ENCODE measurements at places on chromosomes 3 and 15.

GRCh38 chr15:66251790-66252684, 1.5 kb downstream of the MEGF11 start:
- peak; percentile 39 for DNase-seq

DNA sequence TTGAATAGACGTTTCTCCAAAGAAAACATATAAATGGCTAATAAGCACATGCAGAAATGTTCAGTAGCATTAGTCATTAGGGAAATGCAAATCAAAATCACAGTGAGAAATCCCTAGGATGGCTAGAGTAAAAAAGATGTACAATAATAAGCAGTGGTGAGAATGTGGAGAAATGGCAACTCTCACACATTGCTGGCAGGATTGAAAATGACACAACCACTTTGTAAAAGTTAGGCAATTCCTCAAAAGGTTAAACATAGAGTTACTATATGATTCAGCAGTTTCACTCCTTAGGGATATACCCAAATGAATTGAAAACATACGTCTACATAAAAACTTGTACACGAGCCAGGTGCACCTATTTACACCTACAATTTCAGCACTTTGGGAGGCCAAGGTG, 108.7 kb downstream of the ITPR1 start:
- DNase-seq = no peak

GRCh38 chr3:42173307-42173706, 82.2 kb downstream of the TRAK1 start:
- DNase-seq = no peak

GRCh38 chr15:60620708-60621107, 141.8 kb upstream of the ICE2 start:
- no peak for DNase-seq

DNA sequence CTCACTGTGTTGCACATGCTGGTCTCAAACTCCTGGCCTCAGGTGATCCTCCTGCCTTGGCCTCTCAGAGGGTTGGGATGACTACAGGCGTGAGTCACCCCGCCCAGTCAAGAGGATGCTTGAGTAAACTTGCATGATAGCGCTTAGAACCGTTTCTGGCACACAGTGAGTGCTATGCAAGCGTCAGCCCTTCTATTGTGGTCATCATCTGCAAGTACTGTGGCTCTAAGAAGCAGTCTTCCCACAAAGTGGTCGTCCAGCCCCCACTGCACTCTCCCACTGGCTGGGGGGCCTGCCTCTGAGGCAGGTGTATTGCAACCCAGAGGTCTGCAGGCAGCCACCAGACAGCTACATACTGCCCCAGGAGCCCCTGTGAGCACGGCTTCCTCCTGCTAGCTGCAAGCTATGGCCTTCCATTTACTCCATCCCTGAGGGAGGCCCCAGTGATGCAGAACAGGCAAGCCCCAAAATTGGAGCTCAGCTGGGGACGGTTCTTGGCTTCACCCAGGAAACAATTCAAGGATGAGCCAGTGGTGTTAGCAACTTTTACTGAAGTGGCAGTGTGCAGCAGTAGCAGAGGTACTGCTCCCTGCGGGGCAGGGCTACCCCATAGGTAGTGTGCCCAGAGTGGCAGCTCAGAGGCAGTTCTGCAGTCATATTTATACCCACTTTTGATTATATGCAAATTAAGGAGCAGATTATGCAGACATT, 95.4 kb downstream of the LSM3 start:
- no peak for DNase-seq

DNA sequence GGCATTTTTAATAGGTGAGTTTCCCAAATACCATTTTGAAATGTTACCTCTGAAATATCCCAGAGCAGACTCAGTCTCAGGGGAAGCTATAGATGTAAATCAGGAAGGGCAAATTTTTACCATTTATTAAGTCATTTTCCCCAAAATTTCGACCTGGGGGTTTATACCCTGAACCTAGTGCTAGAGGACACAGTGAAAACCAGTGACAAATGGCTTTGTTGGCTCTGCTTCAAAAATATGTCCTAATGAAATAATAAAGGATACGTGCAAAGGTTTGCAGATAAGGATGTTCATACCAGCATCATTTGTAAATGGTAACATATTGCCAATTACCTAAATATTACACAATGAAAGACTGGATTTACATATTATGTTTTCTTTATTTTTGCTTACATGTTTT, 546.7 kb upstream of the ADAMTS9 start:
- no peak for DNase-seq

DNA sequence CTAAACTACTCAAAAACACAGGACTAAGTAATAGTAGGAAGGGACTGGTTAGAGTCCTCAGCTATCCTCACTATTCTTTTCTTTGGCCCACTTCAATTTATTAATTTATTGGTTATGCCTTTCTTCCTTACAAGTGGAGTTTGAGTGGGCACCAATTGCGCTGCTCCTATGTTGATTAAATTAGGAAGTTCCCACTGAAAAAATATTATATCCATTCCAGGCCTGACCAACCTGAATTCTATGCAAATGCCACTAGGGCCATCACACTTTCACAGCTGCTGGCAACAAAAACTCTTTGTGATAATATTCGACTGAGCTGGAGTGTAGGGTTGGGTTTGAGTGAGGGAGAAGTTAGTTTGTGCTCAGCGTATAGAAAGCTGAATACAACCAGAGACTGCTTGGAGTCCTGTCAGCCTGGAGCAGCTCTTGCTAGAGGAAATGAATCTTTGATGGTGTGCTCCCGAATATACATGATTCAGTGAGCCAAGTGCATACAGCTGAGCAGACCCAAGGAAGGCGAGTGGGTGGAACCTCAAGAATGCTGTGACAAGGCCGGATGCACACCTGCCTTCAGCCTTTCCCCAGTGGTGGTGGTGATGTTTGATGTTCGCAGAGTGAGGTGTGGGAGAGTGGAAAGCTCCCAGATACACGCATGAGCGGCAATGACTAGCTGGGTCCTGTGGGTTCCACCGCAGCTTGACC, 1.5 kb downstream of the ARHGEF3 start:
- DNase-seq = peak; percentile 16

DNA sequence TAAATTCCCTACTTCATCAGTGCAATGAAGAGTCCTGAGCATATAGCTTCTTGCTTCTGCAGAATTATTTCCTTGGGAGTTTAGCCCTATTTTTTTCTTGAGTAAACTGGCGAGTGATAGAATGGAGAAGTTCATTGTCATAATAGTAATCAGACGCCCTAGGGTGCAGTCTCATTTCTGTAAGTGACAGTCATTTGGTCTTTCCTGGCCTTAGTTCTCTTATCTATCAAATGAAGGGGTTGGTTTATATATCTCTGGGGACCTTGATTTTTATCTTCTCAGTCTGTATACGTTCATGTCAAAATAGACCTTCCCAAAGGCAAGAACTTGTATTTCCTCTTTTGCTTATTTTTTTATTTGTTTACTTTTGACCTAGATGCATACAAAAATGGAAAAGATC, 9.9 kb upstream of the ALPK3 start:
- no peak for DNase-seq

- no peak for DNase-seq
Observed at GRCh38 chr3:1661839-1662238, 436.8 kb upstream of the CNTN4 start.

- no peak for DNase-seq
Observed at GRCh38 chr15:62612183-62612733, 430.3 kb upstream of the TPM1 start.

GRCh38 chr15:70547846-70548487, 215.4 kb downstream of the UACA start:
- DNase-seq = no peak

DNA sequence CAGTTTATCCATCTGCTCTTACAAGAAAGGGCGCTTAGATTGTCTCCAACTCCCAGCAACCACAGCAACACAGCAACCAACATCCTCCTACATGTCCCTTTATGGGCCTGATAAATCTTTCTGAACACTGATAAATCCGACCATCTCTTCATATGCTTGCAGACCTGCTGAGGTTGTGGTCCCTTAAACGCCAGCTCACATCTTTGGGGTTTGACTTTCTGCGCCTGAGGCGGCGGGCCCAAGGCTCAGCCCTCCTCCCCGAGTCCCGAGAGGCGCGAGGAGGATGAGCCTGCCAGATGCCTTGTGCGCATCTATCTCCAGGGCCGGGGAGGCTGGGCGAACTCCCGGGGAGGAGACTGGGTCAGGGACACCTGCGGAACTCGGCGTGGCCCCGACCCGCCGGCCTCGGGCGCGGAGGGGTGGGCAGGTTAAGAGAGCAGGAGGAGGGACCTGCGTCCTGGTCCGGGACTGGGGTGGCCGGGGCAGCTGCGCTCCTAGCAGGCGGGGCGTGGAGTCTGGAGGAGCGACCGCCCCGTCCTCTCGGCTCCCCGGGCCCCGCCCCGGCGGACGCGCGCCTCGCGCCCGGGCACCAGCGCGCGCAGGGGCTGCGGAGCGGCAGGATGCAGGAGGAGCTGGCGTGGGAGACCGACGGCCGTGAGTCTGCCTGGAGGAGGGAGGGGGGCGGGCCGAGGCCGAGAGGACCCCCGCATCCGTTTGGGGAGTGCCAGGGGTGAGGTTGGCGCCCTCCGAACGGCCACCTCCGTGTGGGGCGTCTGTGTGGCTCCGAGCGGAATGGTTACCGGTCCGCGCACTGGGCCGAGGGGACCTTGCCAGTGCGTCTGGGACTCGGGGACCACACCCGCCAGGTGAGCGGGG, at the start of gene ANKDD1A:
ANKDD1A (plus strand) TSS at position 592 of the 876 bp plus-strand sequence; CDS start at position 621, 29 bp downstream.
- no peak for DNase-seq

DNA sequence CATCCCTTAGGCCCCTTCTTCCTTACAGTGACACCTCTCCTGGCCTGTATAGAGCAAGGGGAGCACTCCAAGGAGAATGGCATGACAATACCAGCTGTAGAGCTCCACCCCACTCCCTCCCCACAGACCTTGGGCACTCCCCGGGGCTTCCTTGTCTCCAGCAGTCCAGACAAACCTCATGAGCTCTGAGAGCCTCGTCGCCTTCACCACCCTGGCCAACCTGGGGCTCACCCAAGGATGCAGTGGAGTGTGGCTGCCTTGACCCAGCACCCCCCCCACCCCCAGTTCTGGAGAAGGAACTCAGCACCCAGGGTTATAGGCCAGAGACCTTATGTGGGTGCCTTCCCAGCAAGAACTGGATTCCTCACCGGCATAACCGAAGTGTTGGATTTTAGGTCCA, 7.4 kb upstream of the SLCO2A1 start:
- DNase-seq = no peak

- DNase-seq = no peak
Observed at GRCh38 chr3:189099031-189099471, 72.7 kb upstream of the TPRG1 start.

- no peak for DNase-seq
Observed at GRCh38 chr15:94924971-94925598, 693.7 kb downstream of the MCTP2 start.

- no peak for DNase-seq
Observed at GRCh38 chr3:114809668-114810413, 337.2 kb downstream of the ZBTB20 start.

DNA sequence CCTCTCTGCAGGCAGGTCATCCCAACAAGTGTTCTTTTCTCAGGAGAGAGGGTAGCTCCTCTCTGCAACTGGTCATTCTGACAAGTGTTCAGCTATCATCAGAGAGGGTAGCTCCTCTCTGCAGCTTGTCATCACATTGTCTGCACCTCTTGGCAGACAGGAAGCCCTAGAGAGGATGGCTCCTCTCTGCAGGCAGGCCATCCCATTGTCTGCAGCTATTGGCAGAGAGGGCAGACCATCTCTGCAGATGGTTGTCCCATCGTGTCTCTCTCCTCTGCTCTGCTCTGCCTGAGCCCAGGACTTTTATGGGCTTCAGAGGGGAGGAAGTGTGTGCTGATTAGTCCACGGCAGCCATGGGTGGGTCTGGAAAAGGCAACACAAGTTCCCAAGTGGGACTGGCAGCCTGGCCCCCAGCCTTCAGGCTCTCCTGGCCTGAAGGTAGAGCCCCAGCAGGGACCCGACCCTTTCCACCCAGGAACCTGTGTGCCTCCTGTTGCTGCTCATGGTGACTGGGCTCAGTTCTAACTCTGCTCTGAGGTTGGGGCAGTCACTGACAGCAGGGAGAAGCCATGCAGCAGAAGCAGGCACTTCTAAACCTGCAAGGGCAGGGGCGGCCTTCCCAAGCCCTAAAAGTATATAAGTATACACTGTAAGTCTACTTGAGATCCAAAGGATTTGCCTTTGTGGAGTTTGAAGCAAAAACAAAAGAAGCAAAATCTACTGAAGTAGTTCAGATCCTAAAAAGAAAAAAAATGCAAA, 637.9 kb downstream of the PLOD2 start:
- no peak for DNase-seq

DNA sequence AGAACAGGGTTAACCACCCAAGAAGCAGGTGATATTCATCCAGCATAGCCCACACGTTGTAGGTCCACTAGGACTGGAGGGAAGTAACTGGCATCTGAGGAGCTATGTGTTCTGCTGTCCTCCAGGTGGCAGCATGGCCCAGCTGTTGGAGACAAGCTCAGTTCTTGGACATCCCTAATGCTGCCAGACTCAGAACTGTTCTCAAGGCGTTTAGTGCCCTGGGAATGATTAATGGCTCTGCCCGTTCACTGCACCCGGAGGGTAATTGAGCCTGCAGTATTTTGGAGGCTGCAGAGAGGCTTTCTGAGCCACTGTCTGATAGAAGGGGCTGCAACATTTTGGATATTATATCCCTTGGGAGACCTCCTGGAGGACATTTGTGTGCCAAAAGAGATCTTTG, 521.3 kb upstream of the SEMA6D start:
- no peak for DNase-seq

DNA sequence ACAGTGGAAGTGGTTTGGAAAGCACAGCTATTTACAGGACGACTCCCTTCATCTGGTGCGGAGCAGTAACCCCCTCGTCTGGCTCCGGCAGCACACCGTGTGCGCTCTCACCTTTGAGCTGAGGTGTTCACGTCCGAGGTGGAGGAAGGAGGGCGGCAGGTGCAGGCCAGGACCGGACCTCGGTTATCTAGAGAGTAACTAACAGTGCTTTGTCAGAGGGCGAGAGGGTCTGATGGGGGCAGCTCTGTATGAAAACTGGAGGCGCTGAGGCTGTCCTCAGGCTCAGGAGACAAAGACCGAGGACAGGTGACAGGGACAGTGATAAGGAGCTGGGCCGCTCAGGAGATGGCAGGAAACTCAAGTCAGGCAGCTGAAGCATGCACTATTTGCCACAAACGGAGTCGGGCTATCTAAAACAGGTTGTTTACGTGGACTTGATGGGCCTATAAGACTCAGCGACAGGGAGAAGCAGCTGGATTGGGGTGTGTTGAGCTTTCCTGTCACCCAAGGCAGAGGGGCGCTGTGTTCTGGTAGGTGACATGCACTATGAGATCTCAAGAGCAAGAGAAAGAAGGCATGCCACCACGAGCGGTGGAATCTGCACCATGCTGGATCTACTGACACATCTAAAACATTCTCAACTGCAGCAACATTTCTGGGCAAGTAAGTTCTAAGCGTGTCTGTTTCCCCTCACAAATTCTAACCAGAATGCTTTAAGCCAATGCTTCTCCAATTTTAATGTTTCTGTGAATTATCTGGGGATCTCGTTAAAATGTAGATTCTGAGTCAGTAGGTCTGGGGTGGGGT, 155.2 kb downstream of the XXYLT1 start:
- DNase-seq = no peak

DNA sequence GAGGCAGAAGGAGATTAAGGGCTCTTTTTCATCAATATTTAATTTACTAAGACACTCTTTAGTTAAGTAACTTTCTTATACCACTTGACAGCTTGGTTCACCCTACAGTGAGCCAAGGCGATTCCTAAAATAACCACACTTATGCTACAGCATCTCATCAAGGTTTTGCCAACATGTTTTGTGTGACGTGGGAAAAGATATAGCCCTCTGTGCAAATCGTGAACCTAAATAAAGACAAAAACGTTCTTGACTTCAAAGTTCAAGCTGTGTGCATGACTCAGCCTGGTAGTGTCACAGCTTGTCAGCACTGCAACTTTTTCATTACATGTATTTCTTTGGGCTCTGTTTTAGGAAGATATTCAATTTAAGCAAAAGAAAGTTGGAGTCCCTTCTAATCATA, 297.0 kb upstream of the EPHA3 start:
- DNase-seq = no peak
